ENCODE measurements at places on chromosomes 2 and 18.
A peak's percentile ranks its signal among the peaks of the same experiment; 100 is the strongest.

DNA sequence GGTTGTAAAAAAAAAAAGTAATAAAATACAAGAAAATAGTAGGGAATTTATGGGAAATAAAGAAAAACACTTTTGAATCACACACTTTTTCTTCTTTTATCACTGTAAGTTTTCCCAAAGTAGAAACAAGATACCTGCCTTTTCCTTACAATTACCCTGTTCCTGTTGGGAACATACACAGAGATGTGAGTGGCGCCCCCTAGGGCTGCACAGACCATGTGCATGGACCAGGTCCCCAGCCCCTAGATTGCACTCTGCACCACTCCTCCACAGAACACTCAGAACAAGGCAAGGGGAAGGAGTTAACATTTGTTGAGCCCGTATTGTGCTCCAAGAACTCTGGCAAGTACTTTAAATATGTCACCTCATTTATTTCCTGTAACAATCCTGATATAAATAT is 118.7 kb upstream of the NRP2 start:
- peak; percentile 16 for DNase-seq

DNA sequence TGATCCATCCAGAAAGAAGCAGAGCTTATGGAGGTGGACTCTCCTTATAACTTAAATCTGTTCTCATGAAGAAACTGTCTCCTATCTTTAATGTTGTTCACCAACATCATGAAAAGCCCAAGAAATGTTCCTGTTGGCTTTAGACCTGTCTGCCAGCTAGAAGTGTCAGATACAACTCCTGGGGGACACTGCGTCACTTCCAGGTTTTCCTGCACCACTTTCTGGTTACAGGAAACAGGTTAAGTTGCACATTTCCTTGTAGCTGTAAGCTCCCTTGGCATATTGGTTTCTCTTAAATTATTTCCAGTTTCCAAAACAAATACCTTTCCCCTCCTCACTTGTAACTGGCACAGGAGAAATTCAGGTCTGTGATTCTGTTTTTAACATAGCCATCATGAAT is 2.9 kb downstream of the CEP68 start:
- no peak for DNase-seq

DNA sequence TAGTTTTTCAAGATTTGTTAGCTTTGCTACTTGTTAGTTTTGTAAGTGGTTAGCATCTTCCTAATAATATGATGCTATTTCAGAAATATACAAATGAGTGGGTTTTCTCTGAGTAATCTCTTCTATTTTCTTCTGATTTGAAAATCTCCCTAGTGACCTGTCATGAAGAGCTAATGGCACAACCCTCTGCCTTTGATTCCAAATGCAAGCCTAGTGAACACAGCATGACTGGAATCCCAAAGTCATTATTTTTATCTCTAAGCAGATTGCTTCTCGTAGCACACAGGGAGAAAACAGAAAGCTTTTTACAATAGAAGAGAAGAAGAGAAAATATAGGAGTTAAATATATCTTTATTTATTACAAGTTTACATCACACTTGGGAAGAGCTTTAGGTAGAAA is 295.5 kb downstream of the LRATD1 start:
- DNase-seq, result no peak

DNA sequence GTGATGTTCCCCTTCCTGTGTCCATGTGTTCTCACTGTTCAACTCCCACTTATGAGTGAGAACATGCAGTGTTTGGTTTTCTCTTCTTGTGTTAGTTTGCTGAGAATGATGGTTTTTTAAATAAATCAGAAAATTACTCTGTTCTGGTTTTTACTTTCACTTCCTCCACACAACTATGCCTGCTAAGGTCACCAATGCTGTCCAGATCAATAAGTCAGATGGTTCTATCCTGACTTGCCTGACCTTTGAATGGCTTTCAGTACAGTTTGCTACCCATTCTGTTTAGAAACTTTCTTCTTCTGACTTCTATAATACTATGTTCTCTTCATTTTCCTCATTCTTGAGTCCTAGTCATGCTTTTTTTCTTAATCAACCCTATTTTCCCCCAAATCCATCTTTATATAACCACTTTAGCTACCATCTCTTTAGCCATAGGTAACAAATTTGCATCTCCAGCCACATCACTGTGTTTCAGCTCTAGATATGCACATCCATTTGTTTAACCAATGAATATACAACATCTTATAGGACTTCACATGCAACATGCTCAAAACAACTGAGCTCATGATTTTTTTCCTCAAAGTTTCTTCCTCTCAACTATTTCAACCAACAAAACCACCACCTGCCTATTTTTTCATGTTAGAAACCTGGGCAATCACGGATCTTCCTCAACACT is 58.8 kb upstream of the SLC38A11 start:
- no peak for DNase-seq

- no peak for DNase-seq
These were observed 18.7 kb upstream of the REL start for GRCh38 chr2:60862642-60863041.
